ENCODE measurements at places on chromosomes 3 and 15. TPM values are rescaled to one million over a fixed set of nuclear protein-coding genes. Genes with fewer than 3 reads are reported as not detected.

Gene HIGD2B
- total RNA-seq = not detected

GRCh38 chr15:62618432-62618831 lies 424.1 kb upstream of the TPM1 start:
- DNase-seq = peak; percentile 71

Gene CASR
- total RNA-seq = not detected

Gene MINAR1
- total RNA-seq = 1.3 TPM

GRCh38 chr3:166123576-166123975 lies 286.4 kb upstream of the BCHE start:
- no peak for DNase-seq

DNA sequence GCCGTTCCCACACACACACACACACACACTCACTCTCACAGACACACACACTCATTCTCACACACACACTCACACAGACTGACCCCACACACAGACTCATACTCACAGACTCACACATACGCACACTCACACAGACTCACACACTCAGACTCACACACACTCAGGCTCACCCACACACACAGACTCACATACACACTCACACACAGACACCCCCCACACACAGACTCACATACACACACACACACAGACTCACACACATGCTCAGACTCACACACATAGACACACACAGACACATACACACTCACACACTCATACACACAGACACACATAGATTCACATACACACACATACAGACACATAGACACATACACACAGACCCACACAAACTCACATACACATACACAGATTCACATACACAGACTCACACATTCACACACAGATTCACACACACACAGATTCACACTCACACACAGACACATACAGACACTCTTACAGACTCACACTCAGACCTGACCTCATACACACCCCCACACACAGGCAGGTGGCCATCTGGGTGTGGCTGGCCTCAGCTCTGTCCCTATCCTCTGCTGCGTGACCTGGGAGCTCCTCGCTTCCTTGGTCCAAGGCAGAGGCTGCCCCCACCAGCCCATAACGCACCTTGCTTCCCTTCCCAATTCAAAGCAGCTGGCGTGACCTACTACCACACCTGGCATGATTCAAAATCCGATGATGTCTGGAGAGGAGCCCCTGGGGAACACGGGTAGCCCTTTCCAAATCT lies 1.9 kb downstream of the C3orf22 start:
- DNase-seq = no peak

Gene GOLGA8S
- not detected for total RNA-seq

GRCh38 chr15:40155270-40155910 lies 5.5 kb upstream of the BUB1B start:
- no peak for DNase-seq
